ENCODE measurements at places on chromosomes 5 and 9.

DNA sequence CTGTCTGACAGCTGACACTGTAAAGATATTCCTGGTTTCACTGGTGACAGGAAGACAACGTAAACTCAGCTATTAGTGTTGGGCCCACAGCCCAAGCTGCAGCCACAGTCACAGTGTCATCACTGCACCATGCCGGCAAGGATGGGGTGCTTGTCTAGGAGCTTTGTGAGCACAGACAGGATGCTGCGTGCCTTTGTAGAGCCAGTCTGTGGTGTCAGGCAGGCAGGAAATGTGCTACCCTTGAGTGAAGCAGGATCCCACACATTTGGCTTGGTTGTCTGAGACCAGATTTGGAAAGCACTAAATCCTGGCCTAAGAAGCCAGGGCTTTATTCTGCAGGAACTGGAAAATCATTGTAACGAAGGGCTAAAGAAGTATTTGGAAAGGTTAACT lies 121.6 kb upstream of the ADAMTS16 start:
- H3K4me3 ChIP-seq: no peak overlapping the region
- DNase-seq: no peak
- H3K4me1 ChIP-seq: no peaks in the 10 kb centered on the region
- H3K27me3 ChIP-seq: peaks cover 2% of the 10 kb centered on the region
- H3K36me3 ChIP-seq: no peaks in the 10 kb centered on the region
- no peak overlapping the region for H3K27ac ChIP-seq

DNA sequence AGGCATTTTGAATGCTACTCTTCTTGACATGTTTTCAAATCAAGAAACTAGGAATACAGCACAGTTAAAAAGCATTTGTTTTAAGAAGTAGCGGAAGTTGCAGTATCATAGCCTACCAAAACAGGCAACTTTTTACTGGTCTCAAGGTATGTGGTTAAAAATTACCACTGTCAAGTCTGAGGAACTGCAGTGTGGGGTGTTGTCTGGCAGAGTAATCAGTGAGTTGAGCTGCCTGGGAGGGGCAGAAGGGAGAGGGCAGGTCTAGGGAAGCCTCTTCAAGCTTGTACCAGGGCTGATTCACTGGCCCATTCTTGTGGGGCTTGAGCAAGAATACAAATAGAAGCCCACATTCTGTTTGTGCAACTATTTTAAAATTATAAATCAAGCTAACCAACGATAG lies 42.4 kb upstream of the SV2C start:
- H3K4me3 ChIP-seq: no peak overlapping the region
- peaks cover 6% of the 10 kb centered on the region for H3K4me1 ChIP-seq
- H3K27me3 ChIP-seq: peaks cover 27% of the 10 kb centered on the region
- H3K27ac ChIP-seq: no peak overlapping the region
- no peaks in the 10 kb centered on the region for H3K36me3 ChIP-seq
- DNase-seq: no peak

DNA sequence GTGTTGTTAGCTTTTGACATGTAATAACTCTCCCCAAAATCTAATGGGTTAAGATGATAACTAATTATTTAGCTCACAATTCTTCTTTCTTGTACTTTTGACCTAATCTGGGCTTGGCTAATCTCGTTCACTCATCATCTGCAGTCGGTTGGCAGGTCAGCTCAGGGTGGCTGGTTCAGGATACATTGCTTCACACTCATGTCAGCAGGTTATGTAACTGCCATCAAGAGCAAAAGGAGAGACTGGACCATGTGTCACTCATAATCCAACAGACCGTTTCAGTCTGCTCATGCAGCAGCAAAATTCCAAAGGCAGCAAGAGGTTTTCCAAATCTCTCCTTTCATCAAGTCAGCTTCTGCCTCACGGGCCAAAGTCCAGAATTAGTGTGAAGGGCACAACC lies 998.4 kb upstream of the CTNND2 start:
- H3K4me1 ChIP-seq: no peaks in the 10 kb centered on the region
- no peaks in the 10 kb centered on the region for H3K27me3 ChIP-seq
- DNase-seq: no peak
- no peak overlapping the region for H3K4me3 ChIP-seq
- H3K36me3 ChIP-seq: no peaks in the 10 kb centered on the region

- no peak overlapping the region for H3K4me3 ChIP-seq
- no peaks in the 10 kb centered on the region for H3K4me1 ChIP-seq
- H3K27ac ChIP-seq: no peak overlapping the region
- no peaks in the 10 kb centered on the region for H3K27me3 ChIP-seq
- H3K36me3 ChIP-seq: no peaks in the 10 kb centered on the region
- no peak for DNase-seq
These were observed 206.1 kb downstream of the SLIT3 start for GRCh38 chr5:169094586-169095409.

GRCh38 chr5:168531987-168532864 lies 3.1 kb downstream of the FBLL1 start:
- H3K36me3 ChIP-seq: no peaks in the 10 kb centered on the region
- H3K4me3 ChIP-seq: no peak overlapping the region
- no peak overlapping the region for H3K27ac ChIP-seq

DNA sequence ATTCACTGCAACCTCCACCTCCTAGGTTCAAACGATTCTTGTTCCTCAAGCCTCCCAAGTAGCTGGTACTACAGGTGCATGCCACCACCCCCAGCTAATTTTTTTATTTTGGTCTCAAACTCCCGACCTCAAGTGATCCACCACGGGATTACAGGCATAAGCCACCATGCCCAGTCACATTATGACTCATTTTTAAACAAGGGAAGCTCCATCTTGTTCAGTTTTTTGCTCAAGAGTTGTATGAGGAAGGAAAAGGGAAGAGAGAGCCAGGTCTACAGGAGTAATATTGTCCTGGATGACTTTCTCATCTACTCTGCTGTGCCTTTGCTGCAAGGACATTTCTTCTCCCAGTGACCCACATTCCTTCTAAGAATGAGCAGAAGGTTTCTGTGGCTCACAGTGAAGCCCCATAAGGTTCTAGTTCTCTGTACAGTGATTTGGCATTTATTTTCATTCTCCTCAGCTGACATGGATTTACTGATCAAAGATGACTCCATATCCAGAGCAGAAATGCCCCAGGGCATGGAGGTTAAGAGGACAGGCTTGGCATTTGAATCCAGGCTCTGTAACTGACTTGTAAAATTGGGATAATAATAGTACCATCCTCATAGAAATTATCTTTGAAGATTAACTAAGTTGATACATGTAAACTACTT lies 153.5 kb downstream of the CDH6 start:
- H3K4me1 ChIP-seq: no peaks in the 10 kb centered on the region
- no peak overlapping the region for H3K27ac ChIP-seq
- no peak overlapping the region for H3K4me3 ChIP-seq
- no peaks in the 10 kb centered on the region for H3K27me3 ChIP-seq
- DNase-seq: no peak

GRCh38 chr9:123735376-123735775 lies 194.6 kb downstream of the DENND1A start:
- no peak for DNase-seq
- H3K36me3 ChIP-seq: peaks cover 5% of the 10 kb centered on the region
- H3K4me3 ChIP-seq: no peak overlapping the region
- H3K27me3 ChIP-seq: no peaks in the 10 kb centered on the region
- no peak overlapping the region for H3K27ac ChIP-seq

DNA sequence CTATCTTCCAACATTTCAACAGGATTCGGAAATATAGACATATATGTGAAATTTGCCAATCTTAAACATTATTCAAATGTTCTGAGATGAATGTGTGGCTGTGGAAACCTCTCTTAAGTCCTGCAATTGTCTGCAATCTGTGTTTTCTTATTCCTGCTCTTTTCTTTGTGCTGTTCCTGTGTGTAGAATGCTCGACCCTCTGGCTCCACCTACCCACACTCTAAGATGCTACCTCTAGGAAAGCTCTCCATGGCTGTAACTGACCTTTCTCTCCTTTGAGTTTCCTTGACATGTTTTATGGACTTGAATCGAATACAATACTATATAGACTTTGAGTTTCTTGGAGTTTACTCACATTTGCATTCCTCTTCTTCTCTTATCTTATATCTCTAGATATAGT lies 120.6 kb upstream of the ASTN2 start:
- H3K27ac ChIP-seq: no peak overlapping the region
- H3K36me3 ChIP-seq: no peaks in the 10 kb centered on the region
- no peak overlapping the region for H3K4me3 ChIP-seq
- H3K4me1 ChIP-seq: no peaks in the 10 kb centered on the region

DNA sequence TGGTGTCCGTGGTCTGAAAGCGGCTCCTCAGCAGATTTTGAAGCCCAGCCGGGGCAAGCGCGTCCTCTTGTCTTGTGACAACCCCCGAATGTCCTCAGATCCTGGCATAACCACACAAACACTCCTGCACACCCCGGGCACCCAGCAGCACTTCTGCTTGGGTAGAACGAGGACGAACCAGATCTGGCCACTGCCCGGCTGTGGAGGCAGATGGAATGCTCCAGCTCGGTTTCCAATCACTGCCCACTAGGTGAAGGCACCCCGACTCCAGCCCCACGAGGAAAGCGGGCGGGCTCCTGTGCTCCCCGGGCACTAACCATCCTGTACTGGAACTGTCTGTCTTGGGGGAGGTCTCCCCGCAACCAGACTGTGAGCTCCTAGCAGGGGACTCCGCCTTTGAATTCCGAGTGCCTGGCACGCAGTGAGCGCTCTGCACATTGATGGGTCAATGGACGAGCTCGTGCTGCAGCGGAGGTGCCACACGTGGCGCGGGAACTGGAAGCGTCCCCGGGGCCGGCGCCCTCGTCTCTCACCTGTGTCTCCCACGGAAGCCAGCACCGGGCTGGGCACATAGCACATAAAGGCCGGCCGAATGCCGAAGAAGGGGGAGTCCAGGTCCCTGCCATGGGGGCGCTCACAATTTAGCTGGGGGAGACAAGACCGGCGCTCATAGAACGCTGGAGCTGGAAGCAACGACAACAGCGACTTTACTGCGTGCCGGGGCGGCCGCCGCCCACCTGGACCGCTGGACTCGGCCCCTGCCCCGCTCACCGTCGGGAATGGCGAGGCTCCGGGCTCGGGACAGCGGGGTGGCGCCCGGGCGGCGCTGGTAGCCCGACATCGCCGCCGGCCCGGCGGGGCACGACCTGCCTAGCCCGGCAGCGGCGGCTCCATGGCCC lies 608 bp downstream of the ENTR1 start:
- H3K36me3 ChIP-seq: peaks cover 57% of the 10 kb centered on the region
- H3K4me3 ChIP-seq: peak overlapping the region; percentile 90
- H3K27me3 ChIP-seq: no peaks in the 10 kb centered on the region
- peaks cover 49% of the 10 kb centered on the region for H3K4me1 ChIP-seq
- H3K27ac ChIP-seq: peak overlapping the region; percentile 87

- H3K4me1 ChIP-seq: no peaks in the 10 kb centered on the region
- H3K36me3 ChIP-seq: no peaks in the 10 kb centered on the region
- no peak overlapping the region for H3K27ac ChIP-seq
- H3K27me3 ChIP-seq: peaks cover 20% of the 10 kb centered on the region
- no peak overlapping the region for H3K4me3 ChIP-seq
- no peak for DNase-seq
These were observed 319.8 kb downstream of the HINT1 start for GRCh38 chr5:130845049-130845765.

GRCh38 chr5:55027595-55027994 lies 3.5 kb downstream of the GZMK start:
- H3K27ac ChIP-seq: no peak overlapping the region
- DNase-seq: no peak
- H3K27me3 ChIP-seq: peaks cover 4% of the 10 kb centered on the region
- H3K4me3 ChIP-seq: no peak overlapping the region

DNA sequence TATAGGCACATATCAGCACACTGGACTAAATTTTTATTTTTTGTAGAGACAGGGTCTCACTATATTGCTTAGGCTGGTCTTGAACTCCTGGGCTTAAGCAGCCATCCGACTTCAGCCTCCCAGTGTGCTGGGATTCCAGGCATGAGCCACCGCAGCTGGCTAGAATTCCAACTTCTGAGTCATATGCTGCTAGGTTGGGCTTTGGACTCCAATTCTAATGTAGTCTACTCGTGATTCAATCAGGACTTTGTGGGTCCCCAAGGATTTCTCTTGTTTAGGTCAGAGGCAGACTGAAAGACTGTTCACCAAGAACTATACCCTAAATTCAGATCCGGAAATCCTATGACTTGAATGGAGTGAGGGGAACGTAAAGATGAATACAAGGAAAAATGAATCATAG lies 68.2 kb upstream of the CHD1 start:
- no peak overlapping the region for H3K4me3 ChIP-seq
- no peaks in the 10 kb centered on the region for H3K36me3 ChIP-seq
- DNase-seq: no peak
- H3K27me3 ChIP-seq: no peaks in the 10 kb centered on the region

DNA sequence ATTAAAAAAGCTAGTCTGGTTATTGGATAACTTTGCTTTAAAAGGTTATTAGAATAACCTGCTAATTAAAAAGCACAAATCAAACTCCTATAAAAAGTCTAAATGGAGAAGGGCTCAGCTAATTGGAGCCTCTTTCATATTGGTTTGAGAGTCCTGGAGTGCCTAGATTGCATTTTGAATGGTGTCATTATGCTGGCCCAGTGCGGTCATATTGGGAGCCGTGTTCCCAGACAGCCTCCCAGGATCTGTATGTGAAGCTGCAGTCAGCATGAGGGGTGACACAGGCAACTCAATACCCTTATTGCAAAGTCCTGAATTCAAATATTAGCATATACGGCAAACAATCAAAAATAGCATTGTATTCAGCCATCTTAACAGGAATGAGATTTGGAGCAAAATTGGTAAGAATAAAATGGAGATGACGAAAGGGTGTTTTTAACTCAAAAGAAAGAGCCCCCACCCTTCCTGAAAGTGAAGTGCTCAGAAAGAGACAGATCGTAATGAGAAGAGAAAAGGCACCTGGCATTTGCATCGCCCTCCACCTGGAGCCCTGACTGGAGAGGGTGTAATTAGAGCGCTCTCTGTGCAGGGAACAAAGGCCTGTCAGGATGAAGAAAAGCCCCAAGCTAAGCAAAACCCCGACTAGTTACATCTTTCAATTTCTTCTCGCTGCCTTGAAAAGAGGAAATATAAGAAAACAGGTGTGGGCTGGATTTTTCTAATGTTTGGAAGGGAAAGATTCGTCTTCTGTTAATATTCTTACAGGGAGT lies 621.0 kb upstream of the ADAMTS16 start:
- H3K4me3 ChIP-seq: no peak overlapping the region
- no peaks in the 10 kb centered on the region for H3K4me1 ChIP-seq
- no peak overlapping the region for H3K27ac ChIP-seq
- H3K27me3 ChIP-seq: no peaks in the 10 kb centered on the region
- no peak for DNase-seq
